ENCODE measurements at places on chromosomes 5 and 9.

GRCh38 chr9:117656002-117656401 is 48.2 kb upstream of the TLR4 start:
- no peak for DNase-seq

GRCh38 chr5:100761192-100761591 is 141.9 kb downstream of the ST8SIA4 start:
- DNase-seq, result no peak

- DNase-seq, result no peak
These were observed 234.4 kb upstream of the MPDZ start for GRCh38 chr9:13513716-13514444.

DNA sequence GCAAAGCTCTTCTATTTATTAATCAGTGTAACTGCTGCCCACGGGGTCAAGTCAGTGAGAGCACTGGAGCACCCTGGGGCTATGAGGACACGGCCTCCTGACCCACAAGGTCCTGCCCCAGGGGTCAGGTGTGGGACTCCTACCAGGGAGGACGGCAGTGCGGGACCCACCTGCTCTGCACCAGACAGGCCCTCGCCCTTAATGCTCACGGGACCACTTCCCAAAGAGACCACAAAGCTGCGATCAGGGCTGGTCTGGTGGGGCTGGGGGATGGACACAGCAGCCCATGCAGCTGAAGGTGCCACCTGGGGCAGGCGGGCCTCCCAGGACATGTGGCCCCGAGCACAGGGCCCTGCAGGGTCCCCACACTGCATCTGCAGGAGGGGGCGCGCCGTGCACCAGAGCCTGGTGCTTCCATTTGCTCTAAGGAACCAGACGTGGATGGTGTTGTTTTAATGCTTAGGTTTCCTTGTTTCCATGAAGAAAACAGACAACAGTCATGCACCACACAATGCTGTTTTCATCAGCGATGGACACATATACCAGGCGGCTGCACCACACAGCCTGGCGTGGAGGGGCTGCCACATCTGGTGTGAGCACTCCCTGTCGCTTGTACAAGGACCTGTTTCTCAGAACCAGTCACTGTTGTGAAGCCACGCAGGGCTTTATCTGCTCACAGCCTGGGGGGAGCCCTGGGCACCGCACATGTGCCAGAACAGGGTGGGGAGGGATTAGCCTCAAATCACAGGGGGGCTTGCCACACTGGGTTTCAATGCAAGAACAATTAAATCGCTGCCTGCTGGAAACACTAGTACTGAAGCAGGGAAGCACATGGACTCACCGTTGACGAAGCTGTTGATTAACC is 22.6 kb downstream of the CLPTM1L start:
- peak; percentile 7 for DNase-seq

GRCh38 chr5:129345213-129345924 is 114.7 kb upstream of the ADAMTS19 start:
- DNase-seq, result no peak

DNA sequence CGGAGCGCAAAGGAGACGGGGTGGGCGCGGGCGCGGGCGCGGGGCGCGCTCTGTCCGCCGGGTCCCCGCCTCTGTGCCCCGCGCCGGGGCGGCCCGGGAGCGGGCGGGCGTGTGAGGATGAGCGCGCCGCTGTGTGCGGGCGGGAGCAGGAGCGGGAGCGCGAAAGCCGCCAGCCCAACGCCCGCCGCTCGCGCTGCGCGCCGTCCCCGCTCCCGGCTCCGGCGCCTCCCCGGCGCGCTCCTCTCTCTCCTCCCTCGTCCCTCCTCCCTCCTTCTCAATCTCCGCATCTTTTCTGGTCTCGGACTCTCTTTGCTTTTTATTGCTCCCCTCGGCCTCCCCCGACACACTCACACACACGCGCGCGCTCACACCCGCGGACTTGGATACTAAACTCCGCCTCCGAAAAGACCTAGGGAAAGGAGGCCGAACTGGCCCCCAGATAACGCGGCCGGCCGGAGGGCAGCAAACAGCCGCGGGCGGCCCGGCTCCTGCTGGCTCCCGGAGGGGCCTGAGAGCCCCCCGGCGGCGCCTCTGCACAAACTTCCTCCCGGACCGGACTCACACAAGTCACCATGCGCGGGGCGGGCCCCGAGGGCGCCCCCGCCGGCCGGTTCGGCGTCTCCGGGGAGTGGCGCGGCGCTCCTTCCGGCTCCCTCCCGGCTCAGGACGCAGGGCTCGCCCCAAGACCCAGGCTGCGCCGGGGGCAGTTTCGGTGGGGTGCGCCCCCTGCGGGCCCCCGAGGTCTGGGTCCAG is at the start of gene FIBCD1:
Gene FIBCD1, minus strand, starts transcription at position 596 of the 753 bp plus-strand sequence. CDS start 640 bp downstream, outside the sequence.
- no peak for DNase-seq

- no peak for DNase-seq
These were observed 2.3 kb upstream of the ACSL6 start for GRCh38 chr5:132013711-132014110.

GRCh38 chr5:151244206-151244605 is 8.8 kb upstream of the GM2A start:
- DNase-seq, result no peak

DNA sequence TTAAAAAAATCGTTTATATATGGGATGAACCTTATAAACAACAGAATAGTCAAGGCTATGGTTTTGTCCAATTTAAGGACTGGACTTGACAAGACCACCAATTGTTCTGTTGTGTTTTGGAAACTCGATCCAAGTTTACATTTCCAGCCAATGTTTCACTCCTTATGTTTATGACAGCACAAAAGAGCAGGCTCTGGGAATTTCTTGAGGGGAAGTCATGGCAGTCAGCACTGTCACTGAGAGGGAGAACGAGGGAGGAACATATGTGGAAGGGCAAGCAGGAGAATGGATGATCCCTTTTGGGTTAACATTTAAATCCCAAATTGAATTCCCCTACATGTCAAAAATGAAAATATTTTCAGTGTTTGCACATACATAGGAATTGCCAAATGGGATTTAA is 292.5 kb downstream of the MARCHF11 start:
- DNase-seq, result no peak
